ENCODE measurements at places on chromosomes 7 and 10. TPM values are rescaled to one million over a fixed set of nuclear protein-coding genes. Genes with fewer than 3 reads are reported as not detected.

The LIPM gene
- not detected for polyA plus RNA-seq

The CDK14 gene
- 0.70 TPM for polyA plus RNA-seq

The EPO gene
- not detected for polyA plus RNA-seq

DNA sequence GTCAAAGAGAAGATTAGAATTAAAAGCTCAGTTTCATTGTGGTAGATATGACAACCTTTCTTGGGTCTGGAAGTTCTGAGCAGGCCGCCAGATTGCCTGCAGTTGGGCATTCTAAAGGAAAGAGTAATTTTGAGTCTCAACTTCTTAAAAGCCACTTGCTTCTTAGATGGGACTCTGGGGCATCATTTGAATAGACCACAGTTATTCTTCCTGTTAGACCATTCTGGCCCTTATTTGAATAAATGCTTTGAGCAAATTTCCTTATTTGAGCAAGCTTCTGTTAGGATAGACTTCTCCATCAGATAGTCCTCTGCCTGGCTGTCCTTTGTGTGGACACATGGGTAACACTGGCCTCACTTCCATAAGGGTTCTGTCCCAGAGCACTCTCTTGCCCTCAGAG, 40.2 kb downstream of the SND1 start:
- no peak overlapping the region for H3K27ac ChIP-seq
- no peak for DNase-seq
- no peak overlapping the region for H3K4me3 ChIP-seq
- no peaks in the 10 kb centered on the region for H3K27me3 ChIP-seq

- no peak overlapping the region for H3K4me3 ChIP-seq
- H3K36me3 ChIP-seq, result no peaks in the 10 kb centered on the region
Observed at GRCh38 chr10:36994886-36995285, 130.5 kb upstream of the ANKRD30A start.

- no peak overlapping the region for H3K27ac ChIP-seq
- H3K4me1 ChIP-seq, result no peaks in the 10 kb centered on the region
- H3K36me3 ChIP-seq, result no peaks in the 10 kb centered on the region
- DNase-seq, result no peak
Observed at GRCh38 chr10:46312953-46313352, 26.2 kb downstream of the ANTXRL start.

- no peaks in the 10 kb centered on the region for H3K27me3 ChIP-seq
- H3K27ac ChIP-seq, result no peak overlapping the region
- no peaks in the 10 kb centered on the region for H3K36me3 ChIP-seq
- H3K4me1 ChIP-seq, result no peaks in the 10 kb centered on the region
- DNase-seq, result peak; percentile 33
Observed at GRCh38 chr7:101315336-101315735, 6.3 kb downstream of the IFT22 start.

DNA sequence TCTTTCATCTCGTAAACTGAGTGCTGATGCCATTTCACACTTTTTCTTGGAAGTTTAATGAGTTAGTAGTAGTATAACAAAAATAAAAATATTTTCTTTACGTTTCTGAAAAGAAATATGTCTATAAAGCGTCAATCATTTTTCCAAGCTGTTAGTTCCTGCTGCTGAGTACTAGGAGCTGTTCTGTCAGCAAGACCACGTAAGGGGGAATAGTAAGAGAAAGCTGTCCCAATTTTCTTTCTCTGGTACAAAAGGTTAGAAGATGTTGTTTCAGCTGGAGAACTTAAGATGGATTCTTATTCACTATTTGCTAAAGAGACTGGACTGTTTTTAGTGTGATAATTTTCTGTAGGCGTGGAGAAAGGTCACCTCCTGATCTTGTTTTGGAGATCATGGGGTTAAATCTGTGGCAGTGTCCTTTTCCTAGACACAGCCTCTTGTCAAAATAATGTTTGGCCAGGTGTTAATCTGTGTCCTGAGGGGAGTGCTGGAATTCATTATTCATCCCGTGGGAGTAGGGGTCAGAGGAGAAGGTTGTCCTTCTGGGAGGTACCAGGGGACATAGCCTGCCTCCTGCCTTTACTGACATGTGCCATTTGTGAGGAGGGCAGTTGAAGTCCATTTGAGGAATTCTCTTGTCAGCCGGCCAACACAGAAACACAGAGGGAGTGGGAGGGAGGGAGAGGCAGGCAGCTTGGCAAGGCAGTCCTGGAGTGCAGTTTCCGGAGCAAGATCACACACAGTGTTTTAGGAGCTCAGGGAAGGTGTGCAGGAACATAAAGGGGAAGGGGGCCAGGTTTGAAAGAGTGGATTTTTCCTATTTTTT, 368.7 kb downstream of the AUTS2 start:
- no peak overlapping the region for H3K27ac ChIP-seq
- H3K4me1 ChIP-seq, result no peaks in the 10 kb centered on the region
- no peak overlapping the region for H3K4me3 ChIP-seq
- H3K27me3 ChIP-seq, result no peaks in the 10 kb centered on the region
- no peaks in the 10 kb centered on the region for H3K36me3 ChIP-seq

DNA sequence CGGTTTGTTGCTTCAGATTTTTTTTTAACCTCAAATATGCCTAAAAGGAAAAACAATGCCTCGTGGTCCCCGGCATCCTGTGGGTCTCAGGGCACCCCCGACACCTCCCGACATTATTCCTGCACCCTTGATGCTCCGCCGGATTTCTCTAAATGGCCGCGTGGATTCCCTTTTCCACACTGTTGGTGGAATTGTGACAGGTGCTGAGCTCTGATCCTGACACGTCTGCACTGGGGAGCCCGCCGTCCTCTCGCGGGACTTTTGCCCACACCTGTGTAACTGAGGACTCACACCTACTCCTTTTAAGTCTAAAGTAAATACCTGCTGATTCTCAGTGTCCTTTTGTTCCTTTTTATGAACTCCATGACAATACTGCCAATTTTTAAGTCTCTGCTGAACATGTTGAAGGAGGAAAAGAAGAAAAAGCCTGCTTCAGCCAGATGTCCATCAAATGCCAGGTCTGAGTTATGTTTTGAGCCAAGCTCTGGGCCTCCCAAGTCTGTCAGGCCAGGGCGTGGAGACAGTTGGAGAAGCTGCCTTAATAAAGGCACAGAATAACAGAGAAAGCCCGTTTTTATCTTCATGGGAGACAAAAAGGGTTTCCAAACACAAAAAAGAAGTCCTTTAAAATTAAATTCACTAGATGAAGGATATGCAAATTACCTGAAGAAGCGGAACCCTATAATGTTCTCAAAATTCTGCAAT, 568.2 kb downstream of the DNAJB6 start:
- H3K4me1 ChIP-seq, result no peaks in the 10 kb centered on the region
- H3K4me3 ChIP-seq, result no peak overlapping the region
- DNase-seq, result no peak

DNA sequence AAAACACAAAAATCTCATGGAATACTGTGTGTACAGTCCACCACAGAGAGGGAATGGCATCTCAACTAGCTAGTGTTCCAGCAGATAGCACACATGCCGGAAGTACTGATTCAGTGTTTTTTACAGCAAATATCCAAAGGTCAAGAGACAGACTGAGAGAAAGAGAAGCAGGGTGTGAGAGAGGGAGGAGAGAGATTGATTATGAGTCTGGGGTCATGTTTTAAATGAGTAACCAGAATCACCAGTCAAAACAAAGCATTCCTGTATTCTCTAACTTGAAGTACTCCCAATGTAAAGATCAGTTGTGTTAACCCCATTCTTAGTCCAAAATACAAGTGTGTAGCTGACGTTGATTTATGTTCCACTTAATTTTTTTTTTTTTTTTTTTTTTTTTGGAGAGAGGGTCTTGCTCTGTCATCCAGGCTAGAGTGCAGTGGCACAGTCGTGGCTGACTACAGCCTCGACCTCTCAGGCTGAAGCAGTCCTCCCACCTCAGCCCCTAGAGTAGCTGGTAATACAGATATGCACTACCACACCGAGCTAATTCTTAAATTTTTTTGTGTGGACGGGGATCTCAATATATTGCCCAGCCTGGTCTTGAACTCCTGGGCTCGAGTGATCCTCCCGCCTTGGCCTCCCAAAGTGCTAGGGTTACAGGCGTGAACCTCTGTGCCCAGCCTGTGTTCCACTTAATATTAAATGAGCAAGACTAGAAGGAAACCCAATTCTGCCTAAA, 114.2 kb downstream of the TAF3 start:
- H3K4me3 ChIP-seq, result no peak overlapping the region
- H3K27me3 ChIP-seq, result no peaks in the 10 kb centered on the region
- H3K4me1 ChIP-seq, result no peaks in the 10 kb centered on the region
- no peaks in the 10 kb centered on the region for H3K36me3 ChIP-seq

DNA sequence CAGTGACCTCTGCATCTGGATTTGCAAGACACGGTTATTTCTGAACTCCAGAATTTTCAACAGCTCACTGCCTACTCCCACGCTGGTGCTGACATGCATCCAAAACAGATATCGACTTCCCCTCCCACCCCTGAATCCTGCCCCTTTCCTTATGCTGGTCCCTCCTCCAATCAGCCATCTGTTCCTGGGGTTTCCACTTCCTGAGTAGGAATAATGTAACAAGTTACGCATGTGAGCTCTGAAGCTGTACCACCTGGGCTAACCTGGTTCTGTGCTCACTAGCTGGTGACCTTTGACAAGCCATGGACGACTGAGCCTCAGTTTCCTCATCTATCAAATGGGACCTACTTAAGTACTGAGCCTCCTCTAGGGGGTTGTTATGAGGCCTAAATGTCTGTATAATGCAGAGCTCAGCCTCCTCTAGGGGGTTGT, 1.7 kb upstream of the NCAPG2 start:
- no peak for DNase-seq
- no peaks in the 10 kb centered on the region for H3K36me3 ChIP-seq
- no peaks in the 10 kb centered on the region for H3K27me3 ChIP-seq
- peaks cover 28% of the 10 kb centered on the region for H3K4me1 ChIP-seq
- H3K4me3 ChIP-seq, result no peak overlapping the region
- H3K27ac ChIP-seq, result no peak overlapping the region

DNA sequence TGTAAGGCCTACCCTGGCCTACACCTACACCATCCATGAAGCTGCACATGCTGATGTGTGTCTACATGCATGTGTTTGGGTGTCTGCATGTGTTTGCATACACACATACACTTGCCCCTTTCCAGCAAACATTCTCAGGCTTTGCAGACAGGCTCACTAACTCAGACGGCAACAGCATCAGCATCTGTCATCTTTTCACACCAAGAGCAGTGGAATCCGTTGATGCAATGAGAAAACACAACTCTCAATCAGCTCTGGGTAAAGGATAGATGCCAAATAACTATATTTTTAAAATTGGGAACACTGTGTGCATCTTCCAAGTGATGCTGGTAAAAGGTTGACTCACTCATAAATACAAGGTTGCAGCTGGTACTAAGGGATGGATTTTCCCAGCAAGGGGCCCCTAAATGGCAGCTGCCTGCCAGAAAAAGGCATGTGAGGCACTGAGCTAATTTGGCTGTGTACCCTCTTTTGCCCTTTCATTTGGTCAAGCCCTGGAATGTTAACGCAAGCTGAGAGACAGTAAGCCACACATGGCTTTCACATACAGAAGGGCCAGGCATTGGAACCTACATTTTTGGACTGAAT, 296.3 kb upstream of the NPSR1 start:
- no peak overlapping the region for H3K4me3 ChIP-seq
- no peaks in the 10 kb centered on the region for H3K36me3 ChIP-seq
- no peaks in the 10 kb centered on the region for H3K27me3 ChIP-seq
- no peak overlapping the region for H3K27ac ChIP-seq

GRCh38 chr10:122138831-122139625, 132.1 kb upstream of the BTBD16 start:
- H3K36me3 ChIP-seq, result no peaks in the 10 kb centered on the region
- no peaks in the 10 kb centered on the region for H3K27me3 ChIP-seq
- no peak overlapping the region for H3K4me3 ChIP-seq
- no peak for DNase-seq

DNA sequence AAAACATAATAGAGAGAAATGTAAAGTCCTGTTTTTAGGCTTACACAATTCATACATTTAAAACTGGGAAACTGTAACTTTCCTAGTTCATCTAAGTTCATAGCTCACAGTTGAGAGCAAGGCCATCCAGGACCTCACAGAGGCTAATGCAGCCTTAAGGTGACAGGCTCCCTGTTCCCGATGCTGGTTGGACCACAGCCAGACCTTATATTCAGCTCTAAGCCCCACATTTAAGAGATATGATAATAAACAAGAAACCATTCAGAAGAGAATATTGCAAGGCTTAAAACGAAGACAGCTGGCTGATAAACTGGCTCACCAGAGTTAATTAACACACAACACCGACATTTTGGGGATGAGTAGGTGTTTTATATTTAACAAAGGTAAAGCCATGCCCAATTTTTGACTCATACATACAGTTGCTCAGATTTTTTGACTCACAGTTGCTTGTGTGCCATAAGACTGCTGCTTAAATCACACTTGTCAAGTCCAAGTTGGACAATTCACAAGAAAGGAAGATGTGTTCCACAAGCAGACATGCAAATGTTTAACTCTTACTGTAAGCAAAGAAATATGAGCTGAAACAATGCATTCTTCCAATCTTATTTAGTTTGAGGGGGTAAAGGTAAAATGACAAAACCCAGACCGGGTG, 41.1 kb upstream of the TMEM213 start:
- H3K4me3 ChIP-seq, result no peak overlapping the region
- H3K27ac ChIP-seq, result no peak overlapping the region
- no peak for DNase-seq
- no peaks in the 10 kb centered on the region for H3K36me3 ChIP-seq
- H3K27me3 ChIP-seq, result no peaks in the 10 kb centered on the region

DNA sequence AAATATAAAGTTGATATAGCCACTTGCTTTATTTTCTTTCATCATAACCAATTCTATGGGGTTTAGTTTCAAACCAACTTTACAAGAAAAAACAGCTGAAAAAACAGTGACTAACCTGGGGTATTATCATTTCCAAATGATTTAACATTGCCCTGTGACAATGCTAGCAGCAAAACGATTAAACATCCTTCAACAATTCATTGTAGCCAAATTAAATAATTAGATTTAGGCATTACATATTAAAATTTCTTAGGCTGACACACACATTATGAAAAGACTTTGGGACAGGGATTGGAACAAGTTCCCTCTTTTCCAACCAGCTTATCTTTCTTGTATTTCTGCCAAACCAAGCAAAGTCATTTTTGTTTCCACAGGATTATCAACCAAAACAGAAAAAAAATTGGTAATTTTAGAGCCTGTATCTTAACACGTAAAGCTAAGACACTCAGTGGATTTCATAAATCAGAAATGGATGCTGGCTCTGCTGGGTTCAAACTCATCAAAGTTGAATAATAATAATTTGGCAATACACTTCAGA, 84.0 kb downstream of the SEMA3D start:
- no peak overlapping the region for H3K4me3 ChIP-seq
- H3K4me1 ChIP-seq, result no peaks in the 10 kb centered on the region
- H3K36me3 ChIP-seq, result no peaks in the 10 kb centered on the region
